NCI-H187 treated with DMSO at 0.1 percent for 48 hours (cell line): ENCODE measurements at places on chromosomes 5 and 9.

DNA sequence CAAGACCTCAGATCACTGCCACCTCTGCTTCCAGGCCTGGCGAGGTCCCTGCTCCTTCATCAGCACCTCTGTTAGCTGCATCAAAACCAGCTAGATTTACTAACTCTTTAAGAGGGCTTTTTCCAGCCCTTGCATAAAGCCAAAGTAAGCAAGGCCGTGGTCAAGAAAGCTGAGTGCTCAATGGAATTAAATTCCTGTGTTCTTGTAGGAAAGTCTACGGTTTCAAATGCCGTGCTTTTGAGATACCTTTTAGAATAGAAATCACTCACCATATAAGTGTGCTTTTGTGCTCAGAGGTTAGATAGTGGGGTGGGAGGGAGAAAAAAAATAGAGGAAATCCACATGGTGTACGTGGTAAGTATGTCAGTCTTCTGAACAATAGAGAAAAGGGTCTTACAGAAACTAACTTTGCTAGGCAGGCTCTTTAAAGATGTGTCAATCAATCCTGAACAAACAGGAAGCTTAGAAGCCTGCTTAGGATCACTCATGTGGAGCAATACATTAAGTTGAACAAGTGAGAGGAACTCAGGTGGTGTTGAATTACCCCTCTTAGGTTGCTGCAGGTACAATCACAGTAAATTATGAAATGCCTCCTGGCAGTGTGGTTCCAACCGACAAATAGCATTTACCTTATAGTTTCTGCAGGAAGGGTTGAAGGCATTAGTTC is 79.7 kb downstream of the SEMA6A start:
- peak; percentile 88 for DNase-seq

GRCh38 chr5:111742177-111742994 is 14.6 kb downstream of the NREP start:
- no peak for DNase-seq

- DNase-seq: no peak
Measured at GRCh38 chr5:169408171-169408570, 107.2 kb upstream of the SLIT3 start.

DNA sequence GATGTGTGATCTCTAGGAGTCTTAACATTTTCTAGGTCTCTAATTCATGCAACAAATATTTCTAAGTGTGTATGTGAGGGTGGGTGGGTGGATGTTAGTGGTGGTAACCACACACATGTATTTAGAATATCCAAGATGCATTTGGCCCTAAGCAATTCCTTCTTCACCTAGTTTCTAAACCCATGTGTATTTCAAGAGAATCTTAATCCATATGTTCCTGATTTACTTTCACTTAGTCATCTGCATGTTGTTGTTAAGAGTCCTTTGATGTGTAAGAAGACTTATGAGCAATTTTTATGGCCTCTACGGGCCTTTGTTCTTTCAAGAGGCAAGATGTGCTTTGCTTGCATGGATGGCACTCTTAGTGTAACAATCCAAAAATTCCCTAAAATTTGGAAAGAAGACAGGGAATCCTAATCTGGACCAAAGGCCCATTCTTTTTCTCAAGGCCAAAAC is 282.6 kb downstream of the SPATA31D1 start:
- no peak for DNase-seq

GRCh38 chr5:174990909-174991308 is 266.5 kb downstream of the MSX2 start:
- no peak for DNase-seq

DNA sequence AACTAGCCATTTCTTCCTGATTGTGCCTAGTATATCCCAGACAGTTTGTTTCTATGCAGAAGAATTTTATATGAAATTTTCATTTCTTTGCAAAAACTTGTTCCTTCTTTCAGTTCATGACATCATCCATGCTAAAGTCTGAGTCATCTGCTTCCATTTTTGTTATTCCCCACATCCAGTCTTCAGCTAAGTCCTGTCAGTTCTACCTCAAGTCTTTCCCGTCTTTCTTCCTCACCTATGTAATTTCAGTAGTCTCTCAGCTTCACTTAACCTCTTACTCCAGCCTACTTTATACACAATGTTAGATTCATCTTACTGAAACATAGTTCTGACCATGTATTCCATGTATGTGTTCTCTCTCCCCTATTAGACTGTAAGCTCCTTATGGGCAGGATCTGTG is 39.1 kb downstream of the G3BP1 start:
- no peak for DNase-seq

DNA sequence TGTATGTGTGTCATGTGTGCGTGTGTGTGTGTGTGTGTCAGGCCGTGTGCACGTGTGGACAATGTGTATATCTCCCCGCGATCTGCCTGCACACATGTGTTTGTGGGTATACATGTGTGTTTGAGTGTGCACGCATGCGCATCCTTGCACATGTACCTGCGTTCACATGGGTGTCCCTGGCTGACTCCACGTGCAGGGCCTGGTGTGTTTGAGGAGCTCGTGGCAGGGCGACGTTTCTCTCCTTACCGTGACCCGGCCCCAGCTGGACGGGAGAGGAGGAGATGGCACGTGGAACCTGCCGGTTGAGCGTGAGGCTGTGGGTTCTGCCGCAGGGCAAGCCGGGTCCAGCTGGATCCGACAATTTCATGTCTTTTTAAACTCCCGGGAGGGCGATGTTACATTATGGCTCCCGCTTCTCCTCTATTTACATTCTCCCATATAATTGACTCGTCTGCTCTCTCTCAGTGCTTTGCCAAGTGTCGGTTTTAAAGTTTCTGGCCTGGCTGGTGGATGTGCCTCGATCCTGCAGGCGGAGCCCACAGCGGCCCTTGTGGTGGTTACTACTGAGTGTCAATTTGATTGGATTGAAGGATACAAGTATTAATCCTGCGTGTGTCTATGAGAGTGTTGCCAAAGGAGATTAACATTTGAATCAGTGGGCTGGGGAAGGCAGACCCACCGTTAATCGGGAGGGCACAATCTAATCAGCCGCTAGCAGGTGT is 5.9 kb downstream of the COL5A1 start:
- DNase-seq: no peak

DNA sequence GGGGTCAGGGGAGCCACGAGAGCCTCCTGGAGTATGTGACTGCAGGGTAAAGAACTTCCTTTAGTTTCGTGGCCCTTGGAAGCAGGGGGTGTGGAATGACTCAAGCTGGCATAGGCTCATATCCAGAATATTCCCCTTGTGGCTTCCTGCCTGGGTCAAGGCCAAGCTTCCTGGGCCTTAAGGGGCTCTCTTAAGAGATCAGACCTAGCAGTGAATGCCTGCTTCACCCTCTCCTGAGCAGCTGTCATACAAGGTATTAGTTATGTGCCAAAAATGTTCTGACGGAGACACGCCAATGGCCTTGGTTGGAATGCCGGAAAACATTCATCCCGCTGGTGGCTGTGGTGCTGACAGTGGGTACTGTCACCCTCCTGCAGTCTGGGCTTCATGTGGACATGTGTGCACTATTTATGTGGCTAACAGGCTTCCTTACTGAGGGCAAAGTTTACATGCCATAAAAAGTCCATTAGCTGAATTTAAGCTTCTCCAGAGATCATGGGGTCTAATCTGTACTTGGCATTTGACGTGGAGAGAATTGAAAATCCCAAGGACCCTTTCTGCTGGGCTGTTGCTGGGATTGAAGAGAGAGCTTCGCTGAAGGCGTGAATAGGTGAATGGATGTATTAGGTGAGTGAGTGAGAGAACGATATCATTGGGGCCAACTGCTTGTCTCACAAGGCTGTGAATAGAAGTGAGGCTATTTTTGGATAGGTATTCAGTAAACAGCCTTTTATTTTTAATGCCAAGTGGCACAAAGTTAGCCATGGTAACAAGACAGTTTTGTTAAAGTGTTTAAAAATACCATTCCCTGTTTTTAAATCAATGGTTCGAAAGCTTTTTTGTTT is 156.8 kb downstream of the MACROH2A1 start:
- DNase-seq: no peak

- no peak for DNase-seq
Measured at GRCh38 chr9:129544761-129545160, 76.1 kb downstream of the C9orf50 start.

- no peak for DNase-seq
Measured at GRCh38 chr9:135901826-135902225, 5.5 kb downstream of the CAMSAP1 start.

DNA sequence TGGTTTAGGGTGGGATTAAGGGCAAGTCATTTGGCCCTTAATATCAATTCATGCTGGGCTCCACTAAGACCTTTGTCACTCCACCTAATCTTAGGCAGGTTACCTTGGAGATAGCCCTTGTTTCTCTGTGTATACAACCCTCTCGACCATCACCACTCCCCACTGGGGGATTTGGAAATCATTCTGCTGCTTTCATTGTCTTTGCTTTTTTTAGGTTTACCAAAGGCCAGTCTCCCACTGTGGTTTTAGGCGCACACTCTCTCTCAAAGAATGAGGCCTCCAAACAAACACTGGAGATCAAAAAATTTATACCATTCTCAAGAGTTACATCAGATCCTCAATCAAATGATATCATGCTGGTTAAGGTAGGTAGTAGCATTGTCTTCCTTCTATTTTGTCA is 6.2 kb downstream of the GZMK start:
- no peak for DNase-seq

DNA sequence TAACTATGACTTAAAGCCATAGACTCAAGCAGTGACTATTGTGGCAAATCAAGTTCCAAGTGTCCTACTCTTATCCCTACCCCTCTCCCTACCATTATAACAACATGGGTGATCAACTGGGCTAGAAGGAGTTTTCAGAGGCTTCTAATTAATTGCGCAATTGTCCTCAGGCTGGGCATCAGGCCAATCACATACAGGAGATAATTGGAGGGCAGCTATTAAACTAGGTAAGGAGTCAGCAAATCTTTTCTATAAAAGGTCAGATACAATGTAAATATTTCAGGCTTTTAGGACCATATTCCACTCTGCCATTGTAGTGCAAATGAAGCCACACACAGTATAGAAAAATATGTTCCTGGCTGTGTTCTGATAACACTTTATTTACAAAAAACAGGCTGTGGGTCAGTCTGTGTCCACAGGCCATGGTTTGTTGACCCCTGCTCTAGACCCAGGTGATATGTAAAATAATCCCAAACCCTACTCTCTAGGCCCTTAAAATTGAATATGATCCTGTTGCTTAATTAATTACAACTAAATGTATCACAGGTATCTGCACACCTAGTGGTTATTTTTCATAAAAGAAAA is 141.4 kb upstream of the PIK3R1 start:
- DNase-seq: no peak

DNA sequence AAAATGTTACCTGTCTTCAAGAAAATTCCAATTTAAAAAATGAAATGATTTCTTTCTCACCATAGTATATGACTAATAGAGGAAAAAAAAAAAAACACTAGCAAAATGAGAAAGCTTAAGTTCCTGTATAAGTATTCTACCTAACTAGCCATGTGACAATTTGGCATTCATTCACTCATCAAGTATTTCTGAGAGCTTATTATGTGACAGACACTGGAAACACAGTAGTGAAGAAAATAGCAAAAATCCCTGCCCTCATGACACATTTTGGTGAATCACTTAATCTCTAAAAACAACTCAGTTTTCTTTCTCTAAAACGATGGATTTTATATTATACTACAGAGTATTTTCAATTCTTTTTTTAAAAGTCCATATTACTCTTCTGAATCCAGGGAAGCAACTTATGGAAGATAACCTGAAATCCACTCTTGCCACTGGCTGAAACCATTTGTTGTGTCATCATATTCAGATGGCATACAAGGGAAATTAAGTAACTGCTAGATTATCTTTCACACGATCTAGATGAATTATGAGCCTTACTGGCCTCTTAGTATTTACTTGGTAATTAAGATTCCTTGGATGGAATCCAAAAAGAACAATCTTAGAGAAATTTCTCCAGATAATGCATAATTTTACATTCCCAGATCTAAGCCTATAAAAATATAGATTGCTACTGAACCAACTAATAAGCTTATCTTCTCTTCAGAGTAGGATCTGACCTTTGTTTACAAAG is 5.5 kb downstream of the PTBP3 start:
- DNase-seq: no peak

- DNase-seq: no peak
Measured at GRCh38 chr5:36908544-36909260, 32.1 kb downstream of the NIPBL start.

GRCh38 chr5:173925449-173926071 is 37.4 kb downstream of the CPEB4 start:
- no peak for DNase-seq

DNA sequence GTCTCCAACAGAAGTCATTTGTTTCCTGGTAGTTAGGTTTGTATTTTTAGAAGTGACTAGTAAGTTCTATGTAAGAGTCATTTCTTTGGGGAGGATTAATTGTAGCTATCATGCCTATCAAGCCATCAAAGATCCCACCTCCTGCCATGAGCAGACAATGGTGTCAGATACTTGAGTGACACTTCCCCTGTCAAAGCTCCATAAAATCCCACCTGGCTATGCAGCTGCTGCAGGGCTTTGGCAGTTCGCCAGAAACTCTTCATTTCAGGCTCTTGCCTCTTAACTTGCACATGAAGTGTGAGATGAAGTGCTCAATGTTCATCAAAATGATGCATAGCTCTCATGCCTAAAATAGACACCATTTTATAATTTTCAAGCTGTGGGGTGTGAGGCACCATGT is 312.1 kb downstream of the CDH12 start:
- DNase-seq: peak; percentile 98

DNA sequence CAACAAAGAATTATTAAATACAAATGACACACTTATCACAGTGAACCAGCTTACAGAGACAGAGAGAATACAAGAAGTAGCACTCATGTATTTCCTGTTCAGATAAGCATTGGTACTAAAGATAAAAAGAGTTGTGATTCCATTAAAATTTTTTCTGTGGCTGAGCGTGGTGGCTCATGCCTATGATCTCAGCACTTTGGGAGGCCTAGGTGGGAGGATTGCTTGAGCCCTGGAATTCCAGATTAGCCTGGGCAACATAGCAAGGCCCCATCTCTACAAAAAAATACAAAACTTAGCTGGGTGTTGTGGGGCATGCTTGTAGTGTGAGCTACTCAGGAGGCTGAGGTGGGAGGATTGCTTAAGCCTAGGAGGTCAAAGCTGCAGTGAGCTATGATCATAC is 32.9 kb downstream of the FCHO2 start:
- no peak for DNase-seq

- DNase-seq: no peak
Measured at GRCh38 chr9:136587145-136587943, 41.5 kb upstream of the NOTCH1 start.

DNA sequence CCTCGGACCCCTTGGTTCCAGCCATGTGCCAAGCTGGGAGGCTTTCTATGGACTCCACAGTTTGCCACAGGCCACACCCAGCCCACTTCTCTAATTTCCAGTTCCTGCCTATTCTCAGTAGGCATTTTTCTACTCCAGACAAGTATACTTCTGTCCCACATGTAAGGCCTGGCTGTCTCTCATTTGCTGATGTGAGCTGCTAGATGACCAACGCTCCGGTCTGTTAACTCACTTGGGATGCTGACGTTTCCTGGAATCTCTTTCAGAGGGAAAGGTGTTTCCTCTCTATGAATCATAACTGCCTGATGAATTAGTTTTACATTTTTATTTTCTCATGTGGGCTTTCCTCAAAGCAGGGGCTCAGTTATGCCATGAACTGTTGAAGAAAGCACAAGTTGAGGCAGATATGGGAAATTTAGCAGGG is 36.3 kb downstream of the ERGIC1 start:
- no peak for DNase-seq
